ENCODE measurements at places on chromosomes 12 and 14. TPM values are rescaled to one million over a fixed set of nuclear protein-coding genes. Genes with fewer than 3 reads are reported as not detected.
A peak's percentile ranks its signal among the peaks of the same experiment; 100 is the strongest.

GRCh38 chr12:45745861-45746277 lies 16.4 kb downstream of the ARID2 start:
- no peaks in the 10 kb centered on the region for H3K4me1 ChIP-seq
- H3K4me3 ChIP-seq: no peak overlapping the region
- H3K36me3 ChIP-seq: peaks cover 38% of the 10 kb centered on the region
- H3K27me3 ChIP-seq: no peaks in the 10 kb centered on the region
- no peak overlapping the region for H3K27ac ChIP-seq

DNA sequence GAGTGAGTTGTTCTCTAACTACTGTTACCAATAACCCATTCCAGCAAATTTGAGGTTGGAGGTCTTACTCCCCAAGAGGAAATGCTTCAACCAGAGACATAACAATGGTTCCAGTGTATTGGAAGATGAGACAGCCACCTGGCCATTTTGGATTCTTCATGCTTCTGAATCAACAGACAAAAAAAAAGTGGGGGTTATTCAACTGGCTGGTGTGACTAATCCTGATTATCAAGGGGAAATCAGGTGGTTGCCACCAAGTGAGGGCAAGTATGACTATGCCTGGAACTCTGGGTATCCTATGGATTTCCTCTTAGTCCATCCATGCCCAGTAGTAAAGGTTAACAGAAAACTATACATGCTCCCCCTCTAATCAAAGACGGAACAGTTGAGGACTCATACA lies 29.9 kb upstream of the ZNF641 start:
- H3K4me3 ChIP-seq: no peak overlapping the region
- H3K27me3 ChIP-seq: no peaks in the 10 kb centered on the region
- no peaks in the 10 kb centered on the region for H3K4me1 ChIP-seq
- DNase-seq: no peak
- H3K36me3 ChIP-seq: no peaks in the 10 kb centered on the region
- no peak overlapping the region for H3K27ac ChIP-seq

DNA sequence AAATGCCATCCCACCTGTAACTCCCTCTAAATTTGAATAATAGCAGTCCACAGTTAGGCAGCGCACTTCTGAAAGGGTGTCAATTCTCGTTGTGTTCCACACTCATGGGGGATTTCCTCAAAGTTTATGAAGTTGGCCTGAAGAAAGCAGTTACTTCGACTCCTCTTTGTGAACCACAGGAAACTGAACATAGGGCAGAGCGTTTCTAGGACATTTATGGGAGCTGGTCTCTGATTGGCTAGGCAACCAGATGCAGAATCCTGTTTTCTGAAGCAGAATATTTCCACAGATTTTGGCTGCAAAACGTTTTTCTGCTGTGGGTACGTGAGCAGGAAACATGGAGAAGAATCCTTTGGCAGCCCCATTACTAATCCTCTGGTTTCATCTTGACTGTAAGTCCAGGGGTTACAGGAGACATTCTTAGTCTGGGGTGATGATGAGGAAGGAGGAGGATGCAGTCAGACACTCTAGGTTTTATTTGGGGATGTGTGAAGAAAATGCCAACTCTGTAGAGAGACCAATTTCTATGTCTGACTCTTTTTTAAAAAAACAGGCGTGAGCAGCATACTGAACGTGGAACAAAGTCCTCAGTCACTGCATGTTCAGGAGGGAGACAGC lies 431.5 kb upstream of the OR4E1 start:
- no peak for DNase-seq
- H3K4me3 ChIP-seq: no peak overlapping the region
- H3K36me3 ChIP-seq: no peaks in the 10 kb centered on the region
- H3K4me1 ChIP-seq: no peaks in the 10 kb centered on the region
- no peak overlapping the region for H3K27ac ChIP-seq
- no peaks in the 10 kb centered on the region for H3K27me3 ChIP-seq

- no peaks in the 10 kb centered on the region for H3K27me3 ChIP-seq
- no peaks in the 10 kb centered on the region for H3K4me1 ChIP-seq
- peaks cover 22% of the 10 kb centered on the region for H3K36me3 ChIP-seq
- H3K4me3 ChIP-seq: peak overlapping the region; percentile 88
These were observed 1.7 kb downstream of the ATF7IP start for GRCh38 chr12:14367040-14367661.

DNA sequence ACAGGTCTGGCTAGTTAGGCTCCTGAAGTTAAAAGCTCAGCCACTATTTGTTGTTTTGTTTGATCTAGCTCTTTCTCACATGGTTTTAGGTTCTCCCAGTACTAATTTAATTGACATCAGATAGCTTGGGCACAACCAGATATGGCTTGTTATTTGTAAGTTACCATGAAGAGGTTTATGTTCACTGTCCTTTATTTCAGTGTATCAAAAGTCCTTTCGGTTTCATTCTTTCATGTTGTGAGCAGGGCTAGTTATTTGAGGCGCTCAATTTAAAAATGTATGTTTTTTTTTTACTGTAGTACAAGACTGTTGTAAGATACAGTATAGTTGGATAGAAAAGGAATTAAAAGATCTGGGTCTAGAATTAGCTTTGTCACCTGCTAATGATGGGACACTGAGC lies 7.0 kb downstream of the GPX2 start:
- H3K36me3 ChIP-seq: peaks cover 22% of the 10 kb centered on the region
- no peaks in the 10 kb centered on the region for H3K27me3 ChIP-seq
- no peak overlapping the region for H3K27ac ChIP-seq
- DNase-seq: no peak
- no peaks in the 10 kb centered on the region for H3K4me1 ChIP-seq
- no peak overlapping the region for H3K4me3 ChIP-seq

GRCh38 chr14:82776958-82777357 lies 1243.3 kb upstream of the SEL1L start:
- no peak overlapping the region for H3K27ac ChIP-seq
- no peaks in the 10 kb centered on the region for H3K36me3 ChIP-seq
- H3K27me3 ChIP-seq: no peaks in the 10 kb centered on the region
- no peak overlapping the region for H3K4me3 ChIP-seq

Gene FOXN4
- 0.29 TPM for total RNA-seq

Gene DENND5B
- 14.2 TPM for total RNA-seq

Gene KLRK1
- total RNA-seq: not detected

Measured in H9 (cell line).